ENCODE measurements at places on chromosomes 11 and 22.

DNA sequence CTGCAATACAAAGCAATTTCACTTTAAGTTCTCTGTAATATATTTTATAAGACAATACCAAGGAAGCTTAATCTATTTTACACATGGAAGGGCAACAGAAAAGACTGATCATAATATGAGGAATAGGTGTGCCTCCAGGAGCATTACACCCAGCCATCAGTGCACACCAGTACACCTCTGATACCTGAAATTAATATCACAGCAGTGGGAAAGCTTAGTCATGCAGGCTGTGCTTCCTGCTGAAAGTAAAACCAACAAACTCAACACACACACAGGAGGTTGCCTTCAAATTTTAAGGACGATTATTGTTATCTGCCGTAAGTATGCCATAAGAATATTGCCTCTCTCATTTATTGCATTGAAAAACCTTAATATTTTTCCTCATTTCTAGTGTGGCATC, 1119.1 kb upstream of the TENM4 start:
- DNase-seq: no peak

DNA sequence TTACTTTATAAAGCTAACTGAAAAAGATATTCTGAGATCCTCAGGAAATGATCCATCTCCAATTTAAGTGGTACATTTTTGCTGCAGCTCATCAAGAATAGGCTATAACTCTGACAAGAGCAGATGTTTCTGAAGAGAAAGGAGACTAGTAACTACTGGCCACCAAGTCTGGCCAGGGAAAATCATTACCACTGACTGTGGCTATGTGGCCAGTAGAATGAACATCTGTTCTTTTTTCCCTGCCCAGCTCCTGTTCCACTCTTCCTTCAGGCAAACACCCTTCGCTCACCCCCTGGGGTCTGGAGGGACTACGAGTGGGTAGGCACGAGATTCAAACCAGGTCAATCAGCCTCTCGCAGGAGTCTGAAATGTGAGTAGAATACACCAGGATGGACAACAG, 23.9 kb downstream of the TMEM123 start:
- DNase-seq: no peak

GRCh38 chr11:76700177-76701100, 29.9 kb upstream of the LRRC32 start:
- no peak for DNase-seq

- DNase-seq: no peak
These were observed 20.3 kb downstream of the MRGPRD start for GRCh38 chr11:68960294-68961071.

GRCh38 chr22:26556904-26557303, 33.0 kb downstream of the TPST2 start:
- DNase-seq: no peak

DNA sequence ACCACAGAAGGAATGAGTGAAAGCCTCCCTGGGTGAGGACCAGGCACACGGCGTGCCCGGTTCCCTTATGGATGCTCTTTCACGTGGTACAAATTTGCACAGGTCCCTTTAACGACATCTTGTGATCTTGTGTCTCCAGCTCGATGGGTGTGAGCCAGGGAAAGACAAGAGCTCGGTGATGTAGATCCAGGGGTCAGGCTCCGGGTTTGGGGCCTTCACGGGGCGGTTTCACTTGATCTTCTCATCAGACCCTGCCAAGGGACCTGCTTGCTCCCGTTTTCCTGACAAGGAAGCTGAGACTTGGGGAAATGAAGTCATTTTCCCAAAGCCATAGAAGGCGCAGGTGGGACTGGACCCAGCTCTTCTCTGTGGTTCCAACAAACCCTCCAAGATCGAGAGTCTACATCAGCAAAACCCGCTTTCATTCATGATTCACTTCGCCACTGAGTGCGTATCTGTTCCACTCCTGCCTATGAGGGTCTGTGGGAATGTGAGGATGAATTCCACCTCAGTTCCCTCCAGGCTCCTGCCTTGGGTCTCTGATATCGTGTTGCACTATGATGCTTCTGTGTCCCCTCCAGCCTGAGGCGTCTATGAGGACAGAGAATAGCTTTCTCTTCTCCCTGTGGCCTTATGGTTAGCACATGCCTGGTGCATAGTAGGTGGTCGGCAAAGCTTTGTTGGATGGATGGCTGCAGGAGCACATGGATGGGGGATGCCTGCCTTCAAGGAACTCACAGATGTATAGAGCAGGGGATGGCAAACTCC, 45.0 kb upstream of the ANO1 start:
- no peak for DNase-seq

DNA sequence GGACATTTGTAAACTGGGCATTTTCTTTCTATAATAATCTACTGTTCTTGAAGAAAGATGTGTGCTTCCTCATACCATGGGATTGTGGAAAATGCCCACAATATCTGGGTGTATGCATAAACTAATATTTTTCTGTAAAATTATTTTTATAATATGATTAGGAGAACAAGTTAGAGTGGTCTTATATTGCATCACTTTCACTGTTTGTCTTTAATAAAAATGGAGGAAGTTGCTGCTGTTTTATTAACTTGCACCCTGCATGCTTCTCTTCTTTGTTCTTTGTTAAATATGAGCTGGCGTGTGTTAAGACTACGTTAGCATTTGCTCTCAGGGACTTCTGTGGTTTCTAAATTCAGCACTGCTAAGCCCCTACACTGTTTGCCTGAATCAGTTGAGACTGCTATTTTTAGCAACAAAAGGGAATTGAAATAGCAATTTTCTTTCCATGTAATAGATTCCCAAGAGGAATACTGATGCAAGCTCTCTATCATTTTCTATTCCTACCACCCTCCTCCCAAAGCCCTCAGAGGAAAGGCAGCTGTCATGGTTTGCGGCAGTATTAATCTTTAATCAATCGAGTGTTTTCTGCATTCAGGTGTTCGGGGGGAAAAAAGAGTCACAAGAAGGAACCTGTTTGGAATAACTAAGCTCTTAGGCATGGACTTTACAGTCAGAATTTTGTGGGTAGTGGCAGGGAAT, 56.1 kb downstream of the HSD17B12 start:
- DNase-seq: no peak
